A549 (cell line): ENCODE measurements at places on chromosomes 1 and 21. TPM values are rescaled to one million over a fixed set of nuclear protein-coding genes. Genes with fewer than 3 reads are reported as not detected.

Gene FTCD
- polyA plus RNA-seq: not detected in 3 replicates

Gene MED8
- 21.8 to 26.0 TPM (median 23.4 TPM) in 3 replicates for polyA plus RNA-seq

Gene TNFRSF9
- polyA plus RNA-seq: 0.75 to 1.8 TPM (median 1.0 TPM) in 3 replicates

Gene CYP4A22
- not detected in 3 replicates for polyA plus RNA-seq

Gene TMEM61
- 0.10 to 0.12 TPM in 2 of 3 replicates, not detected in the other for polyA plus RNA-seq

Gene IL20
- not detected in 3 replicates for polyA plus RNA-seq

Gene TMEM35B
- polyA plus RNA-seq: 12.6 to 16.8 TPM (median 13.3 TPM) in 3 replicates

Gene CD247
- polyA plus RNA-seq: 0.10 to 0.28 TPM (median 0.18 TPM) in 3 replicates

Gene SPRR2B
- polyA plus RNA-seq: not detected in 3 replicates

DNA sequence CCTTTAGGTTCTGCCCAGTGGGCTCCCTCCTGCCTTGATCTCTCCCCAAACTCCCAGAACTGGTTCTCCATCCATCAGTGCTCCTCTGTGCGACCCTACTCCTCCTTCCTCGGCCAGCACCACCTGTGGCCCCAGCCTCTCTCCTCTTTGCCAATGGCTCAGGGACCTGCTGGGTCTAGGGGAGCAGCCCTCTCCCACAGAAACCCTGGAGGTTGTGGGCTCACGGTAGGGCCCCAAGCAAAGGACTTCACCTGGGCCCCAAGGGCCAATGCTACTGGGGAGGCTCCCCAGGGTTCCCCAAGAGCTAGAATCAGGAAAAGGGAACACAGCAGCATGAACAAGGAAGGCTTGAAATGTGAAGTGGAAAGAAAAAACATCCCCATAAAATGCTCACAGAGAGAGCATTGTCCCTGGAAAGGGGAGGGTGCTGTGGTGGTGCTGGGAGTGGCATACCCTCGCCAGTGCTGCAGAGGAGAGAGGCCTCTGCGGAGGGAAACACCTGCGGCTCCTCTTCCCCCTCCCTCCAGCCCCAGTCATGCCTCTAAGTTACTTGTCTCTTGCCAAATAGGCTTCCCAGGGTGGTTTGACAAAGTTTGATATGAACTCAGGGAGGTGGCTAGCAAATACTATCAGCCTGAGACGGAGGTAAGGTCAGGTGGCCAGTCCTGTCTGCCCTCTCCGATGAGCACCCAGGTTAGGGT lies 2.5 kb downstream of the TMEM63A start:
- no peak for DNase-seq

- no peak for DNase-seq
Observed at GRCh38 chr1:218510153-218510772, 165.1 kb downstream of the TGFB2 start.

- DNase-seq: no peak
Observed at GRCh38 chr1:248739572-248740205, 15.9 kb downstream of the LYPD8 start.

GRCh38 chr1:22536506-22536905 lies 26.8 kb upstream of the EPHA8 start:
- DNase-seq: no peak

DNA sequence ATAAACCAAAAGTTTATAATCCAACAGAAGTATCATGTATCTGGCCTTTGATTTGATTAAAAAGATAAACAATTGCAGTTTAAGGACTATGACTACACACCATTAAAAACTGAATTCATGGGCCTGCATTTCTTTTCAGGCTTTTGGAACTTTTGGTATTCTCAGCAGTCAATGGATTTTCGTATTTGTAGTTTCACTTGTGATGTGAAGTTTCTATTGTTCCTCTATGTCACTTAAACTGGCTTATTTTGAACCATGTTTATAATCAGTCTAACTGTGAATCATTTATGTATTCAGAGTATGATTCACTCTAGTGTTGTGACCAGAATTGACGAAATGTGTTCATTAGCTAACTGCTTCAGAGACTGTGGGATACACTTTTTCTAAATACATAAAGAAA lies 132.9 kb downstream of the COQ8A start:
- DNase-seq: no peak

DNA sequence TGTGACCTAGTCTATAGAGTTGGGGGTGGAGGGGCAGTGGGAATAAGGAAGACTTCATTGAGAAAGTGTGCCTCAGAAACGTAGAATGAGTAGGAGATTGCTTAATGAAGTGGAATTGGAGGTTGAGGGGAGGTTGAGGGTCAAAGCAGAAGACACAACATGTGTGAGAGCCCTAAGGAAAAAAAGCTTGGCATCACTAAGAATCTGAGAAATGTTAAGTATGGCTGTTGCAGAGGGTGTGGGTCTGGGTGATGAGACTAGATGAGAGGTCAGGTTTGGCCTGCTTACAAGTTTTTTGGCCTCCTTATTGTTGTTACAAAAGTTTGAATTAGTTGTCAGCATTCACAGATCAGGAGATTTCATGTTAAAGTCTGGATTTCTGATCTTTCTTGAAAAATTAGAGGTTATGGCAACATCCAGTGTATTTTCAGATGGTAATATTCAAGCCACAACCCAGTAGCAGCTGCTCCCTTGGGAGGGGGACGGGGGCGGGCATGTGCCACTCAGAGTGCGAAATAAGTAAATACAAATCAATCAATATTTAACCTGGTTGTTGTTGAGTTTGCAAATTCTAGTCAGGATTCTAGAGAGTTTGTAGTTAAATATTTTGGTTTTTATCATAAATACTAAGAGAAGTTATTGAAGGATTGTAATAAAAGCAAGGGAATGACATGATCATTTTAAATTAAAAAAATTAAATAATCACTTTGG lies 4.3 kb downstream of the MAN1A2 start:
- DNase-seq: peak; percentile 59

GRCh38 chr1:52423771-52424170 lies 19.4 kb downstream of the PRPF38A start:
- no peak for DNase-seq

GRCh38 chr1:81023187-81023724 lies 777.5 kb upstream of the ADGRL2 start:
- DNase-seq: no peak

- peak; percentile 64 for DNase-seq
Observed at GRCh38 chr1:244460197-244460596, 876 bp upstream of the CATSPERE start.

- no peak for DNase-seq
Observed at GRCh38 chr1:248111157-248111556, 16.2 kb downstream of the OR2L13 start.

- no peak for DNase-seq
Observed at GRCh38 chr21:45108808-45109781, 34.7 kb downstream of the ADARB1 start.

DNA sequence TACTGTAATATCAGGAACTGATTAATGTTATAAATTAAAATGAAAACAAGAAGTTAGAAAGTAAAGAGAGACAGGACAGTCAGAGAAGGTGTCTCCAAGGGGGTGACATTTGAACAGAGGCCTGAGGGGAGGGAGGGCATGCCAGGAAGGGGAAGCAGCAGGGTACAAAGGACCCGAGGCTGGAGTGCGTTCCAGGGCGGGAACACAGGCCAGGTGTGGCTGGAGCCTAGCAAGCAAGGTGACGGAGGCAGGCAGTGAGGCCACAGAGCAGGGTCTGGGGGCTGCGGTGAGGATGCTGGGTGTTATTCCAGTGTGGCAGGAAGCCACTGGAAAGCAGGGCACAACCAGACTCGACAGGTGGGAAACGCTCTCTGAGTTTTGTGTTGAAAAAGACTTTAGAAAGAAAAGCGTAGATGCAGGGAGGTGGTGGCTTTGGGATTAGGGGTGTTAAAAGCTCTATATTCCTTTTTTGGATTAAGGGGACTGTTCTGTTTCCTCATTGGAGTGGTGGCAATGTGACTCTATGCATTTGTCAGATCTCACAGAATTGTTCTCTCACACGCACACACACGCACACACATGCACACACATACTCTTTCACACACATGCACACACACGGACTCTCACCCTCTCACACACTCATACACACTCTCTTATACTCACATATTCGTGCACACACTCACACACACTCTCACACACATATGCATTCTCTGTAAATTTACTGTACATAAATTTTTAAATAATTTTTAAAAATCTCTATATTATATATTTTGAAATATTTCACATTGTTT lies 124.5 kb downstream of the GLIS1 start:
- no peak for DNase-seq

GRCh38 chr1:161074676-161075368 lies 5.1 kb upstream of the ARHGAP30 start:
- no peak for DNase-seq

GRCh38 chr1:25205786-25206185 lies 26.5 kb downstream of the SYF2 start:
- DNase-seq: no peak

- DNase-seq: peak; percentile 19
Observed at GRCh38 chr1:79042117-79042516, 35.6 kb upstream of the ADGRL4 start.

DNA sequence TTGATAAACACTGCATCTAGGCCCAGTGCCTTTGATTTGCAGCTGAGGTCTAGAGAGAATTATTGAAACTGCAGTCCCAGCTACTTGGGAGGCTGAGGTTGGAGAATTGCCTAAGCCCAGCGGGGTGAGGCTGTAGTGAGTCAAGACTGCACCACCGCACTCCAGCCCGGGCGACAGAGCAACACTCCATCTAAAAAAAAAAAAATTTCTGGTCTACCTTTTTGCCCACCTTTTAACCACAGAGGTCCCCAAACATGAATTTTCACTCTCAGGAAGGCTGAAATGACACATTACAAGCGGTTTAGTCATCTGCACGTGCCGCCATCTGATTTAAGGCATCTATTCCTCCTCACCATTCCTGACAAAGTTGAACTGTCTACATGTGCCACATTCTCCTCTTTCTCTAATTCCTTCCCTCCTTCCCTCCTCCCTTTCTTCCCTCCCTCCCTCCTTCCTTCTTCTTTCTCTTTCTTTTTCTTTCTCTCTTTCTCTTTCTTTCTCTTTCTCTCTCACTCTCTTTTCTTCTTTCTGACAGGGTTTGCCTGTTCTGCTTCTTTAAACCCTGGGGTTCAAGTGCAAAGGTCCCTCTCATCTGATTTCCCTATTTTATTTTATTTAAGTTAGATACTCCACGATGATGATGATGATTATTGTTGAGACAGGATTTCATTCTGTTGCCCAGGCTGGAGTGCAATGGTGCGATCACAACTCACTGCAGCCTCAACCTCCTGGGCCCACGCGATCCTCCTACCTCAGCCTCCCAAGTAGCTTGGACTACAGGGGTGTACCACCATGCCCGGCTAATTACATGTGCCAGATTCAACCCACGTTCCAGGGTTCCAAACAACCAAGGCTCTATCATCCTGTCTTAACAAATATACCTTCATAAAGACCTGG lies 3.0 kb upstream of the SOD1 start:
- no peak for DNase-seq

GRCh38 chr1:57345916-57346315 lies 77.9 kb downstream of the DAB1 start:
- DNase-seq: no peak

DNA sequence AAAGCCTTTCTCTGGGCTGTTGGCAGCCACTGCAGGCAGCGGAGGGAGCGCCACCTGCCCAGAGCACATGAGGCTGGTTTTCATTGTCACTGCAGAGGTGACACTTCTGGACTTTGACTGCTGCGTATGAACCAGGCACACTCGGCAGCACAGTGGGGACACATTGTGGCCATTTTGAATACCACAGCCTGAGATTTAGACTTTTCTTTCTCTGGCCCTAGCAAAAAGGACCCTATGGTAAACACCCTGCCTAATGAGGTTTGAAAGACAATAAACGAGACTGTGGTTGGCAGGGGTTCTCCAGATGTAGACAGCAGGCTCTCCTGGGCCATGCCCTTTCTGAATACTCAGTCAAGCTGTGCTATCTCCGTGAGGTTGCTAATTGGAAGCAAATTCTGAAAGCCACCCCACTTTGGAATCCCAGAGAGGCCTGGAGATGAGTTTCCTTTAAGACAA lies 12.0 kb upstream of the KCNE2 start:
- DNase-seq: peak; percentile 21

- DNase-seq: no peak
Observed at GRCh38 chr1:116318897-116319296, 54.1 kb upstream of the ATP1A1 start.

DNA sequence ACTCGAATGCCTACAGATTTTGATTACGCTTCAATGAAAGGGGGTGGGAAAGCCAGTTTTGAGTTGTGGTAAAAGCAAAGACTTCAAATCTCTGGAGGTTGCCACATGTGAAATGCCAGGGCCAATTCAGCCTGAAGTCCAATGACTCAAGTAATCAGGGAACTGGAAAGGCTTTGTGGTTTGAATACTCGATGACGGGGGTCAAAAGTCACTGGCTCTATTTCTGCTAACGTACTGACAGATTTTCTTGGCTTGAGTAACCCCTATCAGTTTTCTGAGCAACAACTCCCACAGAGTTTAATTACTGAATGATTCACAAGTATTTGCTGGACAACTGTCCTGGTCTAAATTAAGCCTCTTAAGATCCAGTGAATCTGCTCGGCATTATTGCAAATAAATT lies 152.2 kb downstream of the SIPA1L2 start:
- no peak for DNase-seq

GRCh38 chr1:173082913-173083312 lies 32.2 kb upstream of the TNFSF18 start:
- DNase-seq: no peak

DNA sequence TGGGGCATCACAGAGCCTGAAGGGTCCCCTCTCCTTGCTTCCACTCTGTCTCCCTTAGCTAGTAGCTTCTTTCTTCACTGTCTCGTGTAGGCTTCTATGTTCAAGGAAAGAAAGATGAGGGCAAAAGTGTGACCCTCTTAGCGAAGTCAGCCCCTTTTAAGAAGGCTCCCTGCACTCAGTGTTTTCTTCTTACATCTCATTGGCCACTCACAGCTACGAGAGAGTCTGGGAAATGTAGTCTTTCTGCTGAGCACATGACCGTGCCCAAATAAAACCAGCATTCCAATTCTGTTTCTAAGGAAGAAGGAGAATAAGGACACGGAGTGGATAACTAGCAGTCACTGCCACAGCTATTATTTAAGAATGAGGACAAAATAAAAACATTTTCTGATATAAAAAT lies 104.9 kb upstream of the TNR start:
- no peak for DNase-seq

- peak; percentile 71 for DNase-seq
Observed at GRCh38 chr1:203534526-203534925, 40.6 kb downstream of the OPTC start.
